Erythroblast (primary cell): ENCODE measurements at places on chromosomes 4 and X.
A peak's percentile ranks its signal among the peaks of the same experiment; 100 is the strongest.

- peak; percentile 2 for DNase-seq
Observed at GRCh38 chrX:69113723-69114122, 51.5 kb downstream of the PJA1 start.

- no peak for DNase-seq
Observed at GRCh38 chr4:172188248-172188988, 375.2 kb downstream of the GALNTL6 start.

GRCh38 chr4:184361443-184361842 lies 112.9 kb downstream of the IRF2 start:
- DNase-seq, result no peak

- no peak for DNase-seq
Observed at GRCh38 chr4:13103382-13104015, 380.6 kb downstream of the RAB28 start.

GRCh38 chrX:33324099-33324498 lies 112.8 kb upstream of the DMD start:
- DNase-seq, result no peak

GRCh38 chrX:41317477-41318208 lies 16.3 kb upstream of the DDX3X start:
- DNase-seq, result no peak

DNA sequence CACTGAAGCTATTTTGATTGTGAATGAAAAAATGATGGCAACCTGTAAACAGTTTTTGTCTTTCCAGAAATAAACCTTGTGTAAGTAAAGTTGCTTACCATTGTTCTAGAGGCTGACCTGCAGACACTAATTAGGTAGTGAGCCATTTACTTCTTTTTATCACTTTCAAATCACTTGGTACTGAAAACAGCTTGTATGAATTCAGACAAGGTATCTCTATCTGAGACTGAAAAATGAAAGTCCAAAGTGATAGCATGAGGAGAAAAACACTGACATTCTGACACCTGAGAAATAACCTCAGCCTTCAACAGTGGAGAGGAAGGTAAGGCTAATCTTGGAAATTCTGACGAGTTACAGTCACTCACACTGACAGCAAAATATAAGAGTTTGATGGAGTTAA lies 238.8 kb downstream of the GPC3 start:
- DNase-seq, result no peak

- DNase-seq, result peak; percentile 57
Observed at GRCh38 chrX:40171513-40172400, 74.0 kb upstream of the BCOR start.

GRCh38 chrX:106050054-106050453 lies 11.5 kb upstream of the SERPINA7 start:
- no peak for DNase-seq

GRCh38 chr4:98663226-98664006 lies 5.0 kb upstream of the TSPAN5 start:
- DNase-seq, result no peak

- peak; percentile 1 for DNase-seq
Observed at GRCh38 chr4:155972098-155972497, 18.4 kb upstream of the CTSO start.

DNA sequence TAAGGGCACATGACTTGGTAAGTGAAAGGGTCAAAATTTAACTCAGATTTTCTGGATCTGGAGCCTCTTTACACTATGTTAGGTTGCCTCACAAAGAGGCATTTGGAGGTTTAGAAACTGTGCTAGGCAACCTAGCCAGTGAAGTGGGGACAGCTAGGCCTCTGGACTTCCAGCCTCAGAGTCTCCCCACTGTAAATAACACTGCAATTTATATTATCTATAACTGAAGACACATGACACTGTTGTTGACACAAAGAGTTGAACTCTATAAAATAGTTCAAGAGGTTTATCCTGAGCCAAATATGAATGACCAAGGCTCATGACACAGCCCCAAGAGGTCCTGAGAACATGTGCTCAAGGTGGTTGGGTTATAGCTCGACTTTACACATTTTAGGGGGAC lies 74.9 kb upstream of the IQCM start:
- no peak for DNase-seq

GRCh38 chr4:27861802-27862201 lies 1001.2 kb downstream of the STIM2 start:
- no peak for DNase-seq
